Left lobe of liver (tissue), 2 donors: ENCODE measurements at places on chromosomes 12 and 14. TPM values are rescaled to one million over a fixed set of nuclear protein-coding genes. Genes with fewer than 3 reads are reported as not detected.

Gene CLEC2A
- total RNA-seq, result not detected

Gene FIGNL2
- 0.68 TPM for total RNA-seq

Gene EML5
- total RNA-seq, result 0.13 TPM

Gene RPL10L
- total RNA-seq, result not detected

Gene LIN7A
- 9.5 TPM for total RNA-seq

Gene SYCP3
- total RNA-seq, result not detected

Gene RBP5
- total RNA-seq, result 154 TPM

Gene TBX5
- total RNA-seq, result not detected

Gene MYF6
- not detected for total RNA-seq

Gene C12orf43
- 8.0 TPM for total RNA-seq

Gene CD163L1
- 0.78 TPM for total RNA-seq

Gene ITPR2
- 62.4 TPM for total RNA-seq

Gene FOXG1
- total RNA-seq, result not detected

Gene CCDC177
- 0.08 TPM for total RNA-seq

Gene C12orf54
- total RNA-seq, result not detected
